K562 (cell line): ENCODE measurements at places on chromosomes 3 and 15. TPM values are rescaled to one million over a fixed set of nuclear protein-coding genes. Genes with fewer than 3 reads are reported as not detected.

GRCh38 chr15:93852761-93853160 lies 378.6 kb upstream of the MCTP2 start:
- DNase-seq, result no peak

TLR9 gene
- total RNA-seq, result not detected in 2 replicates

CADPS gene
- total RNA-seq, result not detected in 2 replicates

ROBO1 gene
- total RNA-seq, result 0.20 and 0.22 TPM in 2 replicates

DNA sequence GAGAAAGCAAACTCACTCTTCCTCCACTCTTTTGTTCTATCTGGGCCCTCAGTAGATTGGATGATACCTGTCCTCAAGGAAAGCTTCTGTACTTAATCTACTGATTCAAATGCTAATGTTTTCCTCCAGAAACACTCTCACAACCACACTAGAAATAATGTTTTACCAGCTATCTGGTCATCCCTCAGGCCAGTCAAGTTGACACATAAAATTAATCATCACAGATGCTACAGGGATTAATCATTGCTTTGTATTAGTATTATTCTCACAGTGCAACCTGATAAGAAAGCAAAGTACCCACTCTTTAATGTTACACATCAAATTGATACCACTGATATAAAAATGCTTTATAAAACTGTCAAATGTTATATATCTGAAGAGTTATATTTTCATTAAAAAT lies 52.9 kb upstream of the ARL6 start:
- no peak for DNase-seq

GRCh38 chr3:54514006-54514405 lies 391.7 kb downstream of the CACNA2D3 start:
- DNase-seq, result no peak

DNA sequence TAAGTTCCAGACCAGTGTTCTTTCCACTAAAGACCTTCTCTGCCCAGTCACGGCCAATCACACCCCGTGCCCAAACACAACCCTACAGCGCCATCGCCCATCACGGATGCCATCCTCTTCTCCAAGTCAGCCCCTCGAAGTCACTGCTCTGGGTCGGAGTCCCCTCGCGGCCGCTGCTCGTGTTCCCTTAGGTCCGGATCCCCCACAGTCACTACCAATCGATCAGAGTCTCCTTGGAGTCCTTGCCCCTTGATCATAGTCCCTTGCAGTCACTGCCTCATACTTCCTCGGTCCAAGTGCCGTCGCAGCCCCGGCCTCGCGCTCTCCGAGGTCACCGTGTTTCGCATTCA lies 461 bp downstream of the PCYT1A start:
- DNase-seq, result no peak

DNA sequence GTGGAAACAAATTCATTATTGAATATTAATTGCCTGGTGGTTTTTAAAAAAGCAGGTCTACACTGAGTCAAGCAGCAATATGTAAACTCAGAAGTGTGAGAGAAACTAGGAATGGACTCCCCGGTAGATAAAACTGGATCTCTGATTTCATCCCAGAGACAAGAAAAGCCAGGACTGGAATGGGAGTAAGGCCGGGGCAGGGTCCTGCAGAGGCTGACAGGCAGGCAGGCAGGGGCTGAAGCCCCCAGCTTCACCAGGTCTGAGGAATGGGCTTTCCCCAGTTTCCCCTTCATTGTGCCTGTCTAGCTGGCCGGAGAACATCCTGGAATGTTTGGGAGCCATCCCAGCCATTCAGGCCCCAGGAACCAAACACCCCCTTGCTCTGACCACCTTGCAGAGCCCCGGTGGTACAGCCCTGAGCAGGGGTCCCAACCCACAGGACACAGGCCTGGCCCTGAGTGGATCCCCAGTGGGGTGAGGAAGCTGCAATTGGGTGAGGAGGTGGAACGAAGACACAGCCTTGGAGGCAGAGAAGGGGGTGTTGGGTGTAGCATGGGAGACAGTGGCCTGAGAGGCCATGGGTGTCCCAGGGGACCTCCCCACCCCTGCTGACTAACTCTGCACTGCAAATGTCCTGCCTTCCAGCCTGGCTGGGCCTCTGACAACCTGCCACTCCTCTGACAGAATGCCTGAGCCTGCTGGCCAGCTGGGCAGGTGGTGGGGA lies 31.7 kb upstream of the XYLB start:
- no peak for DNase-seq

PATL2 gene
- 0.60 and 0.86 TPM in 2 replicates for total RNA-seq
